ENCODE measurements at places on chromosomes 3 and 15.

DNA sequence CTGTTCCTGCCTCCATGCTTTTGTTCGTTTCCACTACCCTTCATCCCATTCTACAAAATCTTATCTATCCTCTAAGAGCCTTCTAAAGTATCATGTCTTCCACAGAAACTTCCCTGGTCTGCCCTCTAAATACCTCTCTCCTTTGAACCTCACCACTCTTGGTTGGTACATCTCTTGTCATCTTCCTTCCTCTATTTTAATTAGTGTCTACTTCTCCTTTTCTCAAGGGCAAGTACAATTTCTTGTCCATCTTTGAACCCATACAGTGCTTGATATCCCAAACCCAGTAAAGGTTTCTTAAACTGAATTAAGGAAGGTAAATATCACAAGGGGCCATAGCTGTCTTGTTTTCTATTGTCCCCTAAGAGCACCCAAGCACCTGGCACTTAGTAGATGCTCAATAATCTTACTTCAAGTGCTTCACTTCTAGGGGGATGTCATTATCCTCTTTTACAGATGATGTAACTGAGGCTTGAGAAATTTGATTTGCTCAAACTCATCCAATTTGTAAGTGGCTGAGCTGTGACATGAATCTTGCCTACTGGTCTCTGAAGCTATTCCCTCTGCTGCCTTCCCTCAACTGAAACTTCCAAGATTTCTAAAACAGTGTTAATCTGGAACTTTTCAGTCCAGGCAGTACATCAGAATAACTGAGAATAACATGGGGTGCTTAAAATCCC, 2.6 kb upstream of the DAPK2 start:
- peak; percentile 84 for DNase-seq

GRCh38 chr15:74843891-74844299, 939 bp upstream of the ULK3 start:
- no peak for DNase-seq

DNA sequence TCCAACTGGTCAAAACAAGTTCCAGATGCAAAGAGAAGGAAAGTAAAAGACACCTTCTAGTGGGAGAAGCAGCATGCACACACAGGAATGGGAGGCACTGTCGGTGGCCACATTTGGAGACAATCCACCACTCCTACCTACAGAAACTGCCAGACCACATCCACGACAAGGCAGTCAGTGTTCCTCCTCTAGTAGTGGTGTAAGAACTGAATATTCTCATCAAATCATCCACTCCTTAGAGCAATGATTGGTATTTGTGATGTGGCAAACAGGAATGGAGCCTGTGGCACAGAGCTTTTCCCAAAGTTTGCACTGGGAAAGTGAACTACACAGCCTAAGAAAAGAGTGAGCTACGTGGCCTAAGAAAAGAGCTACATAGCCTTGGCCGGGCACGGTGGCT, 5.1 kb upstream of the SPINT1 start:
- no peak for DNase-seq

GRCh38 chr3:100429187-100429716, 27.9 kb downstream of the LNP1 start:
- DNase-seq, result no peak

- DNase-seq, result no peak
Observed at GRCh38 chr15:56948000-56948763, 29.7 kb downstream of the TCF12 start.

DNA sequence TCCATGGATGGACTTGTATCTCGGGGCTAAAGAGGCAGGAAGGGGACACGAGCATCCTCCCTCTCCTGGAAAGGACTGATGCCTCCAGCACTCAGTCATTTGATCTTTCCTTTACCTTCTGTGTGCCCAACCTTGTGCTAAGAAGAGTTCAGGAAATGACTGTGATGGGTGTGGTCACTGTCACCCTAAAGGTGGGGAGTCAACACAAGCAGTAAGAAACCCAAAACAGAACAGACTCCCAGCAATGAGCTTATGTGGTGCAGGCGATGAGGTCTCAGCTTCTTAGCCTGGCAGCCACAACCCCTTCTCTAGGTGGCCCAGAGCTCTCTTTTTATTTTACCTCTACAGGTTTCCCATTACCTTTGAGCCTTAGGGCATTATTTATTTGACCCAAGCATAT, 3.8 kb downstream of the MPI start:
- DNase-seq, result no peak

DNA sequence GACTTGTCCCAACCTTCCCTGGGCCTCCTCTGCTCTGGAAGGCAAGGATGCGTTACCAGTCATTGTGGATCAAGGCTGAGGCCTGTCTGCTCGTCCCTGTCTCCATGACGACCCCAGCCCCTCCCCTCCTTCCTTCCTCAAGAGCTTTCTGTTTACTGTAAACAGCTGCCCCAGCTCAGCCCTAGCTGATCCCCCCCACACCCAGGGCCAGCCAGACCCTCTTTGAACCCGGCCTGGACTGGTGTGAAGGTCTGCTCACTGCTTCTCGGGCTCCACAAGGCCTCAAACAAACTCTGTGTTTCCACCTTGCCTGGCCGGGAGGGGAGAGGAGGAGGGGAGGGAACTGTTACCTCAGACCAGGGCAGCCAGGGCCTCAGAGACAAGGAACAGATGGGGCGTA, 16.9 kb downstream of the VPS18 start:
- DNase-seq, result no peak

DNA sequence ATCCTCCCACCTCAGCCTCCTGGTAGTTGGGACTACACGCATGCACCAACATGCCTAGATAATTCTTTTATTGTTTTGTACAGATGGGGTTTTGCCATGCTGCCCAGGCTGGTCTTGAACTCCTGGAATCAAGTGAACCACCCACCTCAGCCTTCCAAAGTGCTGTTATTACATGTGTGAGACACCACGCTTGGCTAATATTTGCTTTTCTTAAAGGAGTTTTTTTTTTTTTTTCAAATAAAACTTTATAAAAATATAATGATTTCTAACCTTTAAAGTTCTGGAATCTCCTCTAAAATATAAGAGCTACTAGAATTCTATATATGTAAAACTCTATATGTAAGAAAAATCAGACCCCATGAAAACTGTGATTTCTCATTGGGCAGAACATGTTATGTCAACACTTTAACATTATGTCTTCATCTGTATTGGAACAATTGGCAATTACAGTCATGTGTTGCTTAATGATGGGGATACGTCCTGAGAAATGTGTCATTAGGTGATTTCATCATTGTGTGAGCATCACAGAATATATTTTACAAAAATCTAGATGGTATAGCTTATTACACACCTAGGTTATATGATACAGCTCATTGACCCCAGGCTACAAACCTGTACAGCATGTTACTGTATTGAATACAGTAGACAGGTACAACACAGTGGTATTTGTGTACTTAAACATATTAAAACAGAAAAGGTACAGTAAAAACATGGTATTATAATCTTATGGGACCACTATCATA, 377.0 kb downstream of the PLCL2 start:
- no peak for DNase-seq

DNA sequence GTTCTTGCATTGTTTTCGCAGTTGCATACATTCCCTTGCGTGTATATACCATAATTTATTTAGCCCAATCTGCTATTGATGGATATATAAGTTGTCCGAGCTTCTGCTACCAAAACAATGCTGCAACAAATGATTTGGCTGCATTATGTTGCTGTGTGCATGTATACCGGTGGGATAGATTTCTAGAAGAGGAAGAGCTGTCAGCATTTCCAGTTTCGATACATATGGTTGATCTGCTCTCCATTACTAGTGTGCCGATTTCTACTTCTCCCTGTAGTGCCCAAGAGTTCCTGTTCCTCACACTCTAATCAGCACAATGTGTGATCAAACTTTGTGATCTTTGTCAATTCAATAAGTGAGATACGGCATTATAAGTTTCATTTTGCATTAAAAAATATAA, 92.8 kb upstream of the NMNAT3 start:
- DNase-seq, result no peak

GRCh38 chr3:49339581-49339940, 292 bp downstream of the USP4 start:
- no peak for DNase-seq

DNA sequence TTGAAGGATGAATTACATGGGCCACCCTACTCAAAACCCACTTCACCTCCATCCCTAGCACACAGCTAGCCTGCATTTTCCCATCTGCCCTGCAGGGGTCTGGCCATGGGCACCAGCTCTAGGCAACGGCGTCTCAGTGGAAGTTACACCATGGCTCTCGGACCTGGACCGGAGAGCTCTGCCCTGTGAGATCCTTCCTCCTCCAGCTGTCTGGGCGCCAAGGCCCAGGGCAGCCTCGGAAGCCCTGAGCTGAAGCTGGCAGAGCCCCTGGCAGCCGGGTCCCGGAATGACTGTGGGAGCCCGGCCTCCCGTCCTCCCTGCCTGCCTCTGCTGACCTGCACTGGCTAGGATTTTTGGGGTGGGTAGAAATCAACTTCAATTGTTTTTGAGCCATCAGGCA, 98.9 kb downstream of the CHSY1 start:
- DNase-seq, result peak; percentile 52

- DNase-seq, result peak; percentile 54
Observed at GRCh38 chr3:187737368-187738070, 7.7 kb downstream of the BCL6 start.

GRCh38 chr3:74263031-74263430, 351.4 kb downstream of the CNTN3 start:
- DNase-seq, result no peak

DNA sequence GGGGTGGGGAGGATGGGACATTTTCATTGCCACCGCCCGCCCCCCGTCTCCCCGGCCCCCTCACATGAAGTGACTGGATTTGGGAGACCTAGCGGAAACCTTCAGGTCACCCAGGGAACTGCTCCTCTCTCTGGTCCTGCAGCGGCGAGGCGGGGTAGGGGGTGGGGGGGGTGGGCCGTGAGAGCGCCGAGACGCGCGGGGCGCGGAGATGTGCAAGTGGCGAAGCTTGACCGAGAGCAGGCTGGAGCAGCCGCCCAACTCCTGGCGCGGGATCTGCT, 712 bp upstream of the MME start:
- DNase-seq, result no peak

GRCh38 chr15:58553365-58553918, 121.7 kb downstream of the LIPC start:
- no peak for DNase-seq

GRCh38 chr3:36817806-36818533, 53.6 kb upstream of the DCLK3 start:
- DNase-seq, result no peak

GRCh38 chr15:69813881-69814280, 283.8 kb downstream of the TLE3 start:
- no peak for DNase-seq

- DNase-seq, result no peak
Observed at GRCh38 chr15:48062148-48062872, 58.5 kb upstream of the SLC24A5 start.

- DNase-seq, result no peak
Observed at GRCh38 chr3:23807424-23808015, 1.8 kb downstream of the UBE2E1 start.

- no peak for DNase-seq
Observed at GRCh38 chr15:79002581-79002980, 57.7 kb upstream of the CTSH start.

GRCh38 chr15:72184165-72184811, 13.3 kb downstream of the GRAMD2A start:
- no peak for DNase-seq

- no peak for DNase-seq
Observed at GRCh38 chr3:34842706-34843480, 796.4 kb upstream of the ARPP21 start.

DNA sequence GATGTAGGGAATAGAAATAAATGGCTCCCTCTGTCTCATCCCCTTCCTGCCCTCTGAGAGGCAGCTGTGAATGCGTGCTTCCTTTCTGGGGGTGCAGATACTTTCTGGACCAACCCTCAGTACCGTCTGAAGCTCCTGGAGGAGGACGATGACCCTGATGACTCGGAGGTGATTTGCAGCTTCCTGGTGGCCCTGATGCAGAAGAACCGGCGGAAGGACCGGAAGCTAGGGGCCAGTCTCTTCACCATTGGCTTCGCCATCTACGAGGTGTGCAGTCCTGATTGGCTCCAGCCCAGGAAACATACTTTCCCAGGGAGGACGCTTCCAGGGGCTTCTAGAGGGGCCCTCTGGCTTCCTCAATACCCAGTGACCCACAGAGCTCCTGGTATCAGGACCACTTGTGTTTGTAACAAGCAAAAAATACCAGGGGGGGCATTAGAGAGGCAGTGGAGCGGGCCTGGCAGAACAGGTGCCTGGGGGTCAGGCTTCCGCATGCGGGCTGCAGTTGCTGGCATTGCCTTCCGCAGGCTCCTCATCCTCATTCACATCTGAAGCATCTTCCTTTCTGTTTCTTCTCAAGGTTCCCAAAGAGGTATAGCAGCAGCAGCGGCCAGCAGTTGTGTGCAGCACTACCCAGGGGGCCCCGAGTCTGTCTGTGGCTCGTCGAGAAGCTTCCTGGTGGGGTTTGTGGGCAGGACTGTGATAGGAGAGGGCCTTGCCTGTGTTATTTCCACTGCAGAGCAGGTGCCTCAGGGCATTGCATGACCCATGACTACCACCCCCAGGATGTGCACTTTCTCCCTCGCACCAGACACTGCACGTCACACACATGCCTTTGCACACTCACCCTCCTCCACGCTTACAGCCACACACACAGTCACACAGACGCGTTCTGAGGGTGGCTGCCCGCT, 42.5 kb downstream of the CAPN3 start:
- DNase-seq, result no peak

GRCh38 chr15:34370129-34370528, 3.1 kb upstream of the LPCAT4 start:
- DNase-seq, result no peak

GRCh38 chr3:159854500-159855124, 134.0 kb upstream of the IL12A start:
- DNase-seq, result no peak

GRCh38 chr15:83199288-83199687, 8.3 kb downstream of the HDGFL3 start:
- DNase-seq, result no peak

DNA sequence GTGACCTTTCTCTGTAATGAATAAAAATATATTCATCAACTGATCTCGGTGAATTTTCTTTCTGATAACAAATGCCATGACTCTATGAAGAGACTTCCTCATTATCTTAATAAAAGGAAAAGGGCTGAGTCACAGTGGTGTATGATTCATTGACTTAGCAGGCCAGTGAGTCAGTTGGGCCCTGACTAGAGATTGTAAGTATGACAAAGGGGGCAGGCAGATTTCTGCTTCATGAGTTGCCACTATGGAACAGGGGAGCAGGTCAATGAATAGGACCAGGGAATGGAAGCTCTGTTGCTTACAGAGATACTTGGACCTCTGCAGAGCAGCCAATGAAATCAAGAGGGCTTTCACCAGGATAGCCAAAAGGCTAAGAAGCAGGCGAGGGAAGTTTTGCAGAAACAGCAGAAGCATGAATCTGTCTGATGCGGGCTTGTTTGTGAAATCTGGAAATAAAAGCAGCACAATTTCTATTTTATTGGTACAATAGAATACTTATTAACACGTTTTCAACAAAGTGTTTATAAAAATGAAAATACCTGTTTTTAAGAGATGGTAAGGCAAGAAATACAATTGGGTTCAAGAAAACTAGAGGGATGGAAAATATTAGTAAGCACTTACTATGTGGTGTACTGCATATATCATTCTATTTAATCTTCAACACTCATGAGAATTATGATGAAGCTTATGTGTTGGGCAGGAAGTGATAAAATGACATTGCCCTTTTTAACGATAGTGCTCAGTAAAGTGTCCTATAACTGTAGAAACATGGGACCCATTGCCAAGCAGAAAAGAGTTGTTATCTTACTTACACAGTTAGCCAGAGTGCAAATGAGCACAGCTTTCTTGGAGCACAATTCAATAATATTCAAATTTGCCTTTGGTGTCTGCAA, 169.8 kb upstream of the MYRIP start:
- peak; percentile 11 for DNase-seq

- no peak for DNase-seq
Observed at GRCh38 chr3:156434921-156435320, 120.0 kb downstream of the SSR3 start.

Measured in KBM-7 (cell line).